ENCODE measurements at places on chromosomes 7 and 10.

- DNase-seq: no peak
These were observed 51.8 kb downstream of the CAV1 start for GRCh38 chr7:116576350-116577319.

GRCh38 chr7:30791114-30791513 is 19.9 kb downstream of the MINDY4 start:
- DNase-seq: no peak

- DNase-seq: no peak
These were observed 3.3 kb downstream of the FBXO24 start for GRCh38 chr7:100589341-100589947.

- DNase-seq: no peak
These were observed 36.7 kb upstream of the UBE2H start for GRCh38 chr7:129989466-129989865.

GRCh38 chr10:191703-192518 is 56.7 kb downstream of the ZMYND11 start:
- DNase-seq: no peak

DNA sequence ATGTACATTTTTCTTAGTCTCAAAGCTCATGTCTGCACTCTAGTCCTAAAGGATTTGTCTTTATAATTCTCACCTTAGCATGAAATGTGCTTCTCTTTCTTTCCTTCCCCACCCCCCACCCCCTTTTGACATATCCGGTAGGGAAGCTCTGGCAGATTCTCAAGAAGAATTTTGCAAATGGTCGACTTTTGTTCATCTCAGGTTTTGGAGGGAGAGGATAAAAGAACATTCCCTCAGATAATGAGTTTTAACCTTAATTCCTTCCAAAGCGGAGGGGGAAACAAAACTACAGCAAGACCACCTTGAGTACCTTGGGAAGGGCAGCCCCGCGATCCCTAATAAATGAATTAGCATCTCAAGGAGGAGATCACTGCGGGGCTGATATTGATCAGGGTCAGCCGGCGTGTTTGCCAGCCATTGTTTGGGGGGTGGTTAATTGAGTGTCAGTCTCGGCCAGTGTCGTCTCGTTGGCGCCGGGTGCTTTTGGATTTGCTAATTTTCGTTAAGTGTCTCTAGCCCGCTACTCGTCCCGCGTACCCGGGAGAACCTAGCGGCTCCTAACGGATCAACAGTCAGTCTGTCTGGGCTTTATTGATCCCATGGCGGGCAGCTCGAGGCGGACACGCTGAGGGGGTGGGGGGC is 874 bp upstream of the BAMBI start:
- DNase-seq: peak; percentile 6

DNA sequence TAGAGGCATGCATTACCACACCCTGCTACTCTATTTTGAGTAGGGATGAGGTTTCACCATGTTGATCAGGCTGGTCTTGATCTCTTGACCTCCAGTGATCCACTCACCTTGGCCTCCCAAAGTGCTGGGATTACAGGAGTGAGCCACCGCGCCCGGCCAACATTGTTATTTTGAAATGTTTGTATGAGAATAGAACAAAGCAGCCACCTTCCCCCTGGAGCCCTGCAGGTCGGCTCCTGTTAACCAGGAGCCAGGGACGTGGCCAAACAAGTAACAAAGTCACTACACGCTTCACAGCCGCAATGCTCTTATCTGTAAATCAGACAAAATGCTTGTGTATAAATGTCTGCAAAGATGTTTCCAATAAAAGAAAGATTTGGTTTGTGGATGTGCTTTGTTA is 295.4 kb downstream of the CNTNAP2 start:
- DNase-seq: no peak

DNA sequence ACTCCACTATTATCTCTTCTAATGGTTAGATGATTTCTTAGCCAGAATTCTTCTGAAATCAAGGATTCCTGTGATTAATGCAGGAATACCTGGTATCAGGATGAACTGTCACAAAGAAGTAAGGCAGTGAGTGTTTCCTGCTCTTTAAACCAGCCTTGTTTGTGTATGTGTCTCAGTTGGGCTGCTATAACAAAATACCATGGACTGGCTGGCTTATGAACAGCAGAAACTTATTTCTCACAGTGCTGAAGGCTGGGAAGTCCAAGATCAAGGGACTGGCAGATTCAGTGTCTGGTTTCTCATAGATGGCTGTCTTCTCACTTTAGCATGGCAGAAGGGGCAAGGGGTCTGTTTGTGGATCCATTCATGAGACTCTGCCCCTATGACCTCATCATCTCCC is 42.7 kb downstream of the LRMDA start:
- DNase-seq: no peak

DNA sequence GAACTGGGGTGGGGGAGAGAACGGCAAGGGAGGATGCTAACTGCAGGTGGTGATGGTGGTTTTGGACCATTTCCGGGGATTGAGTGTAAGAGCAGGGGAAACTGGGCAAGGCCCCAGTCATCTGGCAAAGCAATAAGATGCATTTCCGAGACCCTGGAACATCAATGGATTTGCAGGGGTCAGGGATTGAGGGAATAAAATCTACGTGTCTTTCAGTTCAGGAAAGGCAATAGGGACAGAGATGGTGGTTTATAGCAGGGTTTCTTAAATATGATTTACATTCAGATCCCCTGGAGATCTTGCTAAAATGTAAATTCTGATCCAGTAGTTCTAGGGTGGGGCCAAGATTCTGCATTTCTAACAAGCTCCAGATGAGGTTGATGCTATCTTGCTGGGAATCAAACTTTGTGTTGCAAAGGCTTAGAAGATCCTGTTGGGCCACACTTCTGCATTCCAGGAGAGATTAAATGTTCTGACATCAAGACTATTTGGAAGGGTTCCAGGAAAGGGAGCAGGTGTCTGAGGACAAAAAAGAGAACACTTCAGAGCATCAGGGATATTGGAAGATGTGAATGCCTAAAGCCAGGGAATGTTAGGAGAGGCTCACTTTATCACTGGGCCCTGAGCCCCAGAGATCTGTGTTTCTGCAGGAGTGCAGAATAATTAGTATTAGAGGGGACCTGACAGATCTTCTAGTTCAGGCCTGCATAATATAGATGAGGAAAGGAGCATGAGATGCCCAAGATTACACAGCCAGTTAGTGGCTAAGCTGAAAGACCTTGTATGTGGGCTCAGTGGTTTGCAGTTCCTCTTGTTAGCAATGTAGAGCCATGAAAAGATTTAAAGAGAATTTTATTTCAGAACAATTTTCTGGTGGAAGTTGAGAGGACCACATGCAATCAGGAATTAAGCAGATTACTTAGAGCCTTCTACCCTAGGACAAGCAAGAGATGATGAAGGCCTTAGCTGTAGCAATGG is 32.4 kb downstream of the BLNK start:
- no peak for DNase-seq

DNA sequence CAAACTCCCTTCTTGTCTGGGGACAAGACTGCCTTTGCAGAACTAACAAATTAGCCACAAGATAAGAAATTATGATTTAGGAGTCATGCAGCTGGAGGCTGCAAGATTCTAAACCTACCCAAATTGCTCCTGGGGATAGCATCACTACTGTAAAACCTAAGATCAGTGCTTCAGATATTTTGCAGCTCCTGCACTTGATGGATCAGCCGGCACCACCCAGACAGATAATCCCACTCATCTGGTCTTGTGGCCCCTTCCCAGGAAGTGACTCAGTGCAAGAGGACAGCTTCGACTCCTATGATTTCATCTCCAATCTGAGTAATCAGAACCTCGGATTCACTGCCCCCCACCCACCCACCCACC is 181.9 kb downstream of the AKR1D1 start:
- no peak for DNase-seq

DNA sequence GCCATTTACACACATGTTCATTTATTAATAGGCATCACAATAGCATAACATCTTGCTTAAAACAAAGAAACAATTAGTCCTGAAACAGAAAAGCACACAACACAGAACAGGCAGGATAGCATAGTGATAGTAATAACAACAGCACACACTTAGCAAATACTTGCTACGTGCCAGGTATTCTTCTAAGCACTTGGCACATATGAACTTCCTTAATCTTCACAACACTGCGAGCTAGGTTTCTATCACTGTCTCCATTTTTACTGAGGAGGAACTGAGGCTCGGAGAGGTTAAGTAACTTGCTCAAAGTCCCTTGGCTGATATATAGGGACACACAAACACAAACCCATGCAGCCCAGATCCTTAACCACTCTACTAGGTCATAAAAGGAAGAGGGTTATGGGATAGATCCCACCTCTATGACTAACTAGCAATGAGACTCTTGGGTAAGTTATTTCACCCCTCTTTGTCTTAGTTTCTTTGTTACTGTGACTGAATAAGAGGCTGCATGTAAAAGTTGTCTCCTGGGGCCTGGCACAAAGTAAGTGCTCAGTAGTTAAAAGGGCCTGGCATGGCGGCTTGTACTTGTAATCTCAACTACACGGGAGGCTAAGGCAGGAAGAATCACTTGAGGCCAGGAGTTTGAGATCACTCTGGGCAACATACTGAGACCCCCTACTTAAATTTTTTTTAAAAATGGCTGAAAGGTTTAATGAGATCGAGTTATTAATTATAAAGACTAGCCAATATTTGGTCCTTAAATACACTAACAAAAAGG is 181.0 kb upstream of the RHOBTB1 start:
- no peak for DNase-seq

DNA sequence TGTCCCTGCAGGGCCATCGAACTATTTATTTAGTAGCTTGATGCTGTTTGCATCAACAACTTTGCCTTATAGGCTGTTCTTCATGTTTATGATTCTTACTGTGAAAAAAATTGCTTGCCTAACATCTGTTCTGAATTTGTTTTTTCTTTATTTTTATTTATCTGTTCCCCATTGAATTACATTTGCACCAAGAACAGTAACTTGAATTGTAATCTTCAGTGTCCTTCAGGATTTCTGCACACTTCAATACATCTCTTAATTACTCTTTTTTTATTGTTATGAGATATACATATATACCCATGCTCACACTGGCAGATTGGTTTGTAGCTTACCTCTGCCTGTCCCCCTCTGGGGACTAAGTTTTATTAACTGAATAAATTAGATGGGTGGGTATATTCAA is 64.4 kb downstream of the TBXAS1 start:
- DNase-seq: no peak

GRCh38 chr7:37180828-37181549 is 267.7 kb downstream of the ELMO1 start:
- no peak for DNase-seq

GRCh38 chr10:108434559-108435252 is 1270.2 kb upstream of the SORCS1 start:
- DNase-seq: no peak

- DNase-seq: no peak
These were observed 16.7 kb downstream of the WDR91 start for GRCh38 chr7:135194494-135195095.

DNA sequence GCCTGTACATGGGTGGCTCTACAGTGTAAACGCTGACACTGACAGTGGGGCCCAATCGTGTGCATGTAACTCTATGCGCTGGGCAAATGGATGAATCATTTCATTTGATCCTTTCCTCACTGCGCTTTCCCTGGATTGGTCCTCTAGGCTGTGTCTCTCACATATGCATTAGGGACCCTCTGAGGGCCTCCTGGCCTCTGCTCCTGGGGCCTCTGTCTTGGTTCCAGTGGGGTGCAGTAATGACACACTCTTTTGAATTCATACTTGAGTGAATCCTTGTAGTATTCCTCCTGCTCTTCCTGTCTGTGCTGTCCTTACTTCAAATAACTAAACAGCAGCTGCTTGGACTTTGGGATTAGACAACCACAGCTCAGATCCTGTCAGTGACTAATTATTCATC is 176.5 kb upstream of the ADO start:
- no peak for DNase-seq

DNA sequence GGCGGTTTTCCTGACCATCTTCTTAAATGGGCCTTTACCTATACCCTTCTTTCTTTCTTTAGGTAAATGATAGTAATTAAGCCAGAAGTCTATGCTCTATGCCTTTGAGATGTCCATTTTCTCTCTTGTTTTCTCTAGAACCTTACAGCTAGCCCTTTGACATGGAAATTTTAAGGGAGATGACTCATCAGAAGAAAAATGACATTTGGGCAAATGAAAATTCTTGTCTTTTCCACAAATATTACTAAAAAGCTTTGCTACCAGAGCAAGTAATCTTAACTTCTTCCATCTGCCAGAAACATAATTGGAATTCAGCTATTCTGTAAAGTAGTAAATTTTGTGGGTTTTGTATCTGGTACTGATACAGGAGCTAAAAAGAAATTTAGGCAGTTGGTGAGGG is 59.5 kb downstream of the CCDC3 start:
- DNase-seq: no peak

GRCh38 chr10:28971764-28972163 is 294.4 kb downstream of the BAMBI start:
- DNase-seq: no peak

DNA sequence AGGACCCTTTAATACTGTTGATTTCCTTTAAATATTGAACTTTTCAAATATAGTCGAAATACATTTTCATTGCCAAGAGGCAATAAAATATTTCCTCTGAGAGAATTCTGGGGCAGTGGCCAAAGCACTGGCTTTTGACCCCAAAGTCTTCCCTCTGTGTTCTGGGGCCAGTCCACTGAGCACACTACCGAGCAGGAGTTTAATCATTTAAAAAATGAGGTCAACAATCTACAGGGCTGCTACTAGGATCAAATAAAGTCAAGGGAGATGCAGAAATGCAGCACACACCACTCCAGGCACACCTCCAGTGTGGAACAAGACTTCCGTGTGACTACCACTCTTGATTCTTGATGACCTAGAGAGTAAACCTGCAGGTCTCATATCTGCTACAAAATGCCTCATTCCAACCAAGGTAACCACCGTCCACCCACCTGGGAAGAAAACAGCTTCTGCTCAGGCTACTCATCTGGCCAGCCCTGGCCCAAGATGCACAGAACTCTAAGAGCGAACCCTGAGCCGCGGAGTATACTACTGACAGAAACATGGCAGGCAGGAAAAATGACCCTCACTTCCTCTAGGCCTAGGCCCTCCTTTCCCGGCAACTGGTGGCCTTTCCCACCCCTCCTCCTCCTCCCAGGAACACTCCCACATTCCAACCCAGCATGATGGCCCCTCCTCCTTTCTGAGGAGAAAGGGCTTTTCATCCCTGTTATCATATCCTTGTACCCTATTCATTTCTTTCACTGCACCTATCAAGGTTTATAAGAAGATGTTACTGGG is 97.7 kb downstream of the ALOX5 start:
- DNase-seq: no peak

GRCh38 chr7:150620061-150620460 is 12.1 kb downstream of the GIMAP6 start:
- no peak for DNase-seq

DNA sequence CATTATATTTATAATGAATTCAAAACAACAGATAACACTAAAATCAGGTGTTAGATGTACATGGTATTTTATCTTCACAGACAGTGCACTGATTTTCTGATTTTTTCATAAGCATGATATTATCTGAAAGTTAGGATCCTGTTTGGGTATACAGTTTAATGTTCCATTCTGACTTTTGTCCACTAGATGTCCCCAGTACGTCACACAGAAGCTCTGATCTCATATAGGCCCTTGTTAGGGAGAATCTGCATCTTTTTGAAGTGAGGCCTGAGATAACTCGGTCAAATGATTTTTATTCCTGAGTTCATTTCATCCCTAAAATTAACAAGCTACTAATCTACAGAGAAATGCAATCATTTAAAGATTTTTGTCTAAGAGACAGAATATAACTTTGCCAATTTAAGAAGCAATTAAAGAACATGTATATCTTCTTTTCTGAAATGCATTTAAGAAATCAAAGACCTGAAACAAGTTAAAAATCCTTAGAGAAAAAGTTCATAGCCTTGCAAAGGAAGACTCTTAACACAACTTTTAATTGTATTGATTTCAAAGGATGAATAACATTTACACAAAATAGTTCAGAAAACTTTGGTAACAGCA is 72.0 kb upstream of the TES start:
- DNase-seq: no peak

- DNase-seq: no peak
These were observed 232.0 kb downstream of the MDFIC start for GRCh38 chr7:115153769-115154477.

Measured in CD4-positive, alpha-beta T cell treated with Interleukin-1 beta for 1 hour (primary cell).